ENCODE measurements at places on chromosomes 3 and 15. TPM values are rescaled to one million over a fixed set of nuclear protein-coding genes. Genes with fewer than 3 reads are reported as not detected.

ADAMTS7 gene
- total RNA-seq, result 1.5 TPM

DNA sequence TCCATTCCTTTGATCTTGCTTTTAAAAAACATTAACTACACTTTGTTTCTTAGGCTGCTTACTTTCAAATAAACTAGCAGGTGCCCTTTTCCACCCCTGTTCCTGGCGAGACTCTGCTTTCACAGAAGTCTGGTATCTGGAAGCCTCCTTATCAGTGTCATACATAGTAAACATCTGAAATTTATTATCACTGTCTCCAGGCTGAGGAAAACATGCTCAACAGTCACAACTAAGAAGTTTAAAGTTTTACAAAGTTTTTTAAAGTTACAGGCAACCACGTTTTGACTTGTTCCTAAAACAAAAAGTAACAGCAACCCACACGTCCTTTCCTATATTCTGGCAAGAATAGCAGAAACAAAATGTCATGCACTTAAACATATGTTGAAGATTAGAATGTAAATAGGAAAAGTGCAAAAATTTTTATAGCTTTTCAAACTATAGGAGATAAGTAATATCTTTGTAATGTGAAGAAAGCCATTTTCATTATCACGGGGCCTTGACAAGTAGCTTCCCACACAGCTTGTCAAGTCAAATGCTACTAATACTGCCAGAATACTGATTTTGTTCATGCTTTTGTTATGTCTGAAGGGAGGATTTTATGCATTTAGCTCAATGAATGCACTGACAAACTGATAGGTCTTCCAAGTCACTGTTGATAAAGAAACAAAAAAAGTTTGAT is 275.2 kb upstream of the KCNMB2 start:
- no peak overlapping the region for H3K27ac ChIP-seq
- no peaks in the 10 kb centered on the region for H3K36me3 ChIP-seq
- no peaks in the 10 kb centered on the region for H3K4me1 ChIP-seq
- DNase-seq, result no peak

DNA sequence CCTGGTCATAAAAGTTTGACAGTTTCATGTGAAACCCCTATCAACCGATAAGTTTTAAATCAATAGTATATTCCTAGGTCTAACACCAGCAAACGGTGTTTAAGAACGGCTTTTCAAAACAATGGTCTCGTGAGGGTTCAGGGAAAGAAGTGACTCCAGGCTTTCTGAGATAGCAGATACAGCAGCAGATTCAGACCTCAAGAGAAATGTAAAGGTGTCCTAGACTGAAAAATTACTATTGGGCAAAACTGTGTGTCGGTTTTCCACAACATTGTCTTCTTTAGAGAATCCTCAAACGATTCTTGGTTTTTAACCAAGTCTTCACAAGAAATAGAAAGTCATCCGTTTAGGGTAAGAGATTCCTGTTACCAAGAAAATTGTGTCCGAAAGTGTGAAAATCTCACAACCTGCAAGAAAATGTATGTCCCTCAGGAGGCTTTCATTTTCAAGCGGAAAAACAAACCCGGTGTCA is 1.2 kb downstream of the SETD2 start:
- H3K4me3 ChIP-seq, result peak overlapping the region; percentile 97
- peaks cover 17% of the 10 kb centered on the region for H3K36me3 ChIP-seq
- H3K4me1 ChIP-seq, result peaks cover 73% of the 10 kb centered on the region
- DNase-seq, result no peak
- H3K27me3 ChIP-seq, result no peaks in the 10 kb centered on the region
- H3K27ac ChIP-seq, result peak overlapping the region; percentile 97

IQSEC1 gene
- 53.5 TPM for total RNA-seq

Measured in activated T-cell treated with anti-CD3 and anti-CD28 coated beads, Interleukin-2, amount 50 U/mL, for 72 hours (primary cell).